ENCODE measurements at places on chromosomes 11 and 22.

- no peak for DNase-seq
Measured at GRCh38 chr11:64923151-64923661, 1.3 kb upstream of the PPP2R5B start.

GRCh38 chr11:86288776-86289507 lies 13.1 kb upstream of the HIKESHI start:
- DNase-seq, result peak; percentile 19

- peak; percentile 9 for DNase-seq
Measured at GRCh38 chr22:46067159-46068111, 82.9 kb upstream of the PPARA start.

GRCh38 chr11:10208131-10208575 lies 85.9 kb downstream of the SBF2 start:
- DNase-seq, result peak; percentile 47

DNA sequence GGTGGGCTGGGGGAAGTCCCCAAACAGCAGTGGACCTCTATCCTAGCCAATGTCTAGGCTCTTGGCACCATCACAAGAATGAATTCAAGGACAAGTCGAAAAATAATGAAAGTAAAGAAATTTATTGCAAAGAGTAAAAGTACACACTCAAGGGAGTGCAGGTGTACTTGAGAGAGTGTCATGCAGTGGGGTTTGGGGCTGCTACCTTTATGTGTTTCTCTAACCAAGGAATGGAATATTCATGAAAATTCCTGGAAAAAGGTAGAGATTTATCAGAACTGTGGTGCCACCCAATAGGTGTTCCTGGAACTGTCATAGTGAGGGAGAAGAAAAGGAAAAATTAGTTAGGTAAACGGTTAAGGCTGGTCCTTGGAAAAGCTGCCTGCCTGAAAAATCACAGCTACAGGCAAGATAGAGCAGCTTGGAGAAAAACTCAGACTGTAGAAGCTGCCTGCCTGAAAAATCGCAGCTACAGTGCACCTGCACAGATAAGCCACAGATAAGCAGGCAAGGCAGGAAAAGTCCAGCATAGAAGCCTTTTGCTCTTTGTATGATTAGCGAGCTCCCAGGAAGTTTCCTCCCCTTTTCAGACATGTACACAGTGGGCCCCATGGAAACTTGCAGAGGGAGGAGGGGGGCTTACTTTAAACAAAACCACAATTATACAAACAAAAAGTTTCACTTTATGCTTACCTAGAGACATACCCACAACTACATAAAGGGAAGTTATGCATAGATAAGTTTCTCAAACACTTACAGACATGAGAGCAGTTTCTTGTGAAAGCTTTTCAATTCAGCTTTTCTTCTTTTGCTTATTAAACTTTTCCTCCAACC lies 71.4 kb upstream of the B3GNT6 start:
- DNase-seq, result no peak

DNA sequence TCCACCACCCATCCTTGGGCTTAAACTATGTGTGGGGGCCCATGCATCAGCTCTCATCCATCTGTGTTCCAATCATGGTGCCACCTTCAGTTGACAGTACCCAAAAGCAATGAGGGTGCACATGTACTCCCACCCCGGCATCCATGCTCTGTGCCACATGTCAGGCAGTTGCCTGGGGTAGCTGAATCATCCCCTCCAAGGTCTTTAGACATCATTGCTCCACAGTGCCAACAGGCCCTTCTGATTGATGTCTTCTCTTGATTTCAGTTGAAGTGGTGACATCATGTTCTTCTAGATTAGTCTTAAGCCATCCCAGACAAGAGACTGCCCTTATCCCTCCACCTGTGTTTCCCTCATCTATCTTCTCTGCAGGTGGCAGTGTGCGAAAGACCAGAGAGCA lies 42.5 kb downstream of the TMPRSS5 start:
- no peak for DNase-seq

GRCh38 chr11:64742087-64742888 lies 1.7 kb downstream of the RASGRP2 start:
- DNase-seq, result peak; percentile 57
